Calu3 (cell line): ENCODE measurements at places on chromosomes 5 and 9.

GRCh38 chr9:95495529-95495928 is 21.2 kb downstream of the PTCH1 start:
- DNase-seq = no peak

- DNase-seq = no peak
Measured at GRCh38 chr5:170302653-170303501, 5.3 kb upstream of the LCP2 start.

DNA sequence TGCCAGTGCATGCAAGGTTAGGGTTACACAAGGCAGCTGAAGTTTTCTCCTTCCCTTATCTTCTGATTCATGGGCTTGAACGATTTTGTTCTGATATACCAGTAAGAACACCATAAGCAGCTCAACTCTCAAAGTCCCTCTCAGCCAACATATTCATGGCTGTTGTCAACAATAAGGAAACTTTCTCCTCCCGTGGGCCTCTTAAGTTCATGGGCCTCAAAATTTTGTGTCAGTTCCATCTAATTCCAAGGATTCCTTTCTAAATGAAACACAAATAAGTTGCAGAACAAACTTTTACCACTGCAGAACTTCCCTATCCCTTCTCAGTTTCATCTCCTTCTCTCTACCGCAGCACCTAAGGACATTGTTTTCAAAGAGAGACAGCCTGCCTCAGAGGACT is 23.6 kb upstream of the CAST start:
- no peak for DNase-seq

DNA sequence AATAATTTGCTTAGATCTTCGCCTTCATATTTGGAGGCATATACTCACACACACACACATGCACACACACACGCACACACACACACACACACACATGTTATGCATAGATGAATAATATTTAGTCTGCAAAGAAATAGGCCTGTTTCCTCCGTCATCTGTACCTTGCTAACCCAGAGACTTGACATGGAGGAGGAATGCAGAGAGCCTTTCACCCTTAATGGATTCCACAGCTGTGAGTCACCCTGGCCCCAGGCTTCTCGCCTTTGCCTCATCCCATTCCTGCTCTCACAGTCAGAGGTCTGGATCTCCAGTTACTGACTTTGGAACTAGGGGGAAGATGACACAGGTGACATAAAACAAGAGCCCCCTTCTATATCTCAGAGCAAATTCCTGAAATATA is 29.7 kb downstream of the ZNF462 start:
- peak; percentile 81 for DNase-seq

- DNase-seq = no peak
Measured at GRCh38 chr5:41793141-41793770, 77.0 kb downstream of the OXCT1 start.

GRCh38 chr5:121315786-121316185 is 535.9 kb upstream of the FTMT start:
- DNase-seq = peak; percentile 22

DNA sequence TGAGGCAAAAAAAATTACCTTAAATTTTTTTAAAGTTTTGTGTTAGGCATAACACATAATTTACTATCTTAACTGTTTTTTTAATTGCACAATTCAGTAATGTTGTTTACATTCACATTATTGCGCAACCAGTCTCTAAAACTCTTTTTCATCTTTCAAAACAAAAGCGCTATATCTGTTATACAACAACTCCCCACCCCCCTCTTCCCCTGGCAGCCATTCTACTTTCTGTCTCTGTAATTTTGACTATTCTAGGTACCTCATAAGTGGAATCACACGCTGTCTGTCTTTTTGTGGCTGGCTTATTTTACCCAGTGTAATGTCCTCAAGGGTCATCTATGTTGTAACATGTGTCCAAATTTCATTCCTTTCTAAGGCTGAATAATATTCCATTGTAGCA is 241.5 kb upstream of the DMRT1 start:
- DNase-seq = no peak

- no peak for DNase-seq
Measured at GRCh38 chr5:127801751-127802476, 98.7 kb downstream of the CCDC192 start.

DNA sequence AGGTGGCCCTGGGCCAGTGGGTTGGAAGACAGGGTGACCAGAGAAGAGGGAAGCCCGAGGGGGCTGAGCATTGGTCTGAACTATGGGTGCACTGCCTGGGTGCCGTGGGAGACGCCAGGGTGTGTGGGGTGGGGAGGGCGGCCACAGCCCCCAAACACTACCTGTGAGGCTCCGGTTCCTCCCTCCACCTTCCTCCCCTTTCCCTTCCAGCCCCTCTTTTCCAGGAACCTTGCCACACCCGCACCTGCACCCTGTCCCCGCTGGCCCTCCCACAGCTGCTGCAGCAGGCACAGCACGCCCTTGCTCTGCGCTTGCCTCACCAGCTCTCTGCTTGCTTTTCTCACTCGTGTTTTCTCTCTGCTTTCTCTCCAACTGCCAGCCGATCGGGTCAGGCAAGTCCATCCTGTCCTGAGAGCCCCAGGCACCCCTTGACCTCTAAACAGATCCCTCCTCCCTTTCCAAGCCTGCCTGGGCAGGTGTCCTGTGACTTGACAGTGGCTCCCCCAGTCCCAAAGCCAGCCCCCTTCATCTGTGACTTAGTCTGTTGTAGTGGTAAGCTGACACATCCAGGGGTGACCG is 193.7 kb downstream of the MSX2 start:
- DNase-seq = no peak

- DNase-seq = no peak
Measured at GRCh38 chr5:133652951-133653759, 40.8 kb upstream of the FSTL4 start.

GRCh38 chr5:121503111-121503840 is 348.4 kb upstream of the FTMT start:
- peak; percentile 76 for DNase-seq

DNA sequence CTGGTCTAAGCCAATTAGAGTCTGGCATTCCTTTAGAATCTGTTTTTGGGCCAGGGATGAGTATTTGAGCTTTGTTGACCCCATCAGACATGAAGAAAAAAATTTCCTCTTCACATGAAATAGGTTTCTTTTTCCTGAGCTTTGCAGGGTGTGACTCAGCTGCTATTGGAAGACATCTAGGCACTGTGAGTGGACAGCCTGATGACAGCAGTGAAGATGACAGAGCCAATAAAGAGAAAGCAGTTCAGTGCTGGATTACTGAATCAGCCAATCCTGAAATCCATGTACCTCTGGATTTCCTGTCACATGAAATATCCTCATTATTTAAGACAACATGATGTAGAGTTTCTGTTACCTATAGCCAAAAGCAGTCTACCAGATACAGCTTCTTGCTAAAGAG is 51.3 kb upstream of the GRIA1 start:
- no peak for DNase-seq

DNA sequence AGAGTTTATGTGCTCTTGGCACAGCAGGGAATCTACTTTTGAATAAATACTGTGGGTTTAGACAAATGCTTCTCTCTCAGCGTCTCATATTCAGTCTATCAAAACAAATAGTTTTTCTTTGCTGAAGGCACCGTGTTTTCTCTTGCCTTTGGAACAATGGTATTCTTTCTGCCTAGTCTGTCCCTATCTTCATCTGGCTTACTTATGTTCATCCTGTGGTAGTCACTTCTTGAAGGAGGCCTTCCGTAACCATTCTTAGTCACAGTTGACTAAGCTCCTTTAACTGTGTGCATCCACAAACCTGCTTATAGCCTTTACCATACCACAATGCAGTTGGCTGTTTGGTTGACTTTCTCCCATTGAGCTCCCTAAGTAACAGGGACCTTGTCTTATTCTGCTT is 45.9 kb downstream of the LARP1 start:
- DNase-seq = no peak

DNA sequence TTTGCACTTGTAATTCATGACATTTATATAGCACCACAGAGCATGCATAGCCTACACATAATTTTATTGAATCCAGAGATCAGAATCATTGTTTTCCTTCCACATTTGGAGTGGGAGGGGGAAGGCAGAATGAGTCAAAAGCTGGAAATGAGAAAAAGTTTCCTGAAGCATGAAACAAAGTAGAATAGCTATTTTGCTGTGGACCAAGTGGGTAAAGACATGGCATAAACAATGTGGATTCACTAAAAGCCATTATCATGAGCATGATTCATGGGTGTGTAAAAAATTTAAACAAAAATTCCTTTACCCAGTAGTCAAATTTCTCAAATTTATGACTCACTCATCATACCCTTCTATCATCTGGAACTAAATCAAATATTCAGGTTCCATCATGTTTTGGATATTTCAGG is 97.9 kb downstream of the YIPF5 start:
- DNase-seq = no peak
